ENCODE measurements at places on chromosomes 6 and 20. TPM values are rescaled to one million over a fixed set of nuclear protein-coding genes. Genes with fewer than 3 reads are reported as not detected.

The CTAGE9 gene
- total RNA-seq = not detected

The KCNG1 gene
- 0.29 TPM for total RNA-seq

The PTK6 gene
- total RNA-seq = 0.38 TPM

The SMOC2 gene
- not detected for total RNA-seq

The IFT52 gene
- 15.8 TPM for total RNA-seq

The DOP1A gene
- total RNA-seq = 6.5 TPM

- no peak overlapping the region for H3K27ac ChIP-seq
- H3K27me3 ChIP-seq = no peaks in the 10 kb centered on the region
- no peaks in the 10 kb centered on the region for H3K36me3 ChIP-seq
- no peak overlapping the region for H3K4me3 ChIP-seq
- peak; percentile 75 for DNase-seq
Observed at GRCh38 chr6:110528101-110528929, 51.9 kb upstream of the SLC22A16 start.

GRCh38 chr6:152054441-152054840 lies 247.0 kb downstream of the ESR1 start:
- DNase-seq = no peak
- H3K4me1 ChIP-seq = peaks cover 7% of the 10 kb centered on the region
- no peaks in the 10 kb centered on the region for H3K36me3 ChIP-seq
- no peak overlapping the region for H3K4me3 ChIP-seq
- H3K27ac ChIP-seq = no peak overlapping the region

DNA sequence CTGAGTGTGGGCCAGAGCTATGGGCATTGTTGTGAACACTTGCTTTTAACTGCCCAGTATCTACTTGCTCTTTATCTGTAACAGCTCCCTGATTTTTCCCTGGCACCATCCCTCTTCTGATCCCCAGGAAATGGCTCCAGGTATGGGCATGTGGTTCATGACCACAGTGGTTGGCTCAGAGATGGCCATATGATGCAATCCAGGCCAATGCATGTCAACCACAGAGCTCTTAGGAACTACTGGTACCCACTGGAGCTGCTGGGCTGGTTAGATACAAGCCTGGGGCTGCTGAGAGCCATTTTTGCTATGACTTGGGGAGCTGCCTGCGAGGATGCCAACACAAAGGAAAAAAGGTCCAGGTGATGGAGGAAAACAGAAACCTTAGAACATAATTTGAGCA lies 55.6 kb downstream of the KCNB1 start:
- H3K27me3 ChIP-seq = peaks cover 2% of the 10 kb centered on the region
- no peak overlapping the region for H3K4me3 ChIP-seq
- H3K4me1 ChIP-seq = no peaks in the 10 kb centered on the region
- no peak overlapping the region for H3K27ac ChIP-seq
- H3K36me3 ChIP-seq = no peaks in the 10 kb centered on the region

DNA sequence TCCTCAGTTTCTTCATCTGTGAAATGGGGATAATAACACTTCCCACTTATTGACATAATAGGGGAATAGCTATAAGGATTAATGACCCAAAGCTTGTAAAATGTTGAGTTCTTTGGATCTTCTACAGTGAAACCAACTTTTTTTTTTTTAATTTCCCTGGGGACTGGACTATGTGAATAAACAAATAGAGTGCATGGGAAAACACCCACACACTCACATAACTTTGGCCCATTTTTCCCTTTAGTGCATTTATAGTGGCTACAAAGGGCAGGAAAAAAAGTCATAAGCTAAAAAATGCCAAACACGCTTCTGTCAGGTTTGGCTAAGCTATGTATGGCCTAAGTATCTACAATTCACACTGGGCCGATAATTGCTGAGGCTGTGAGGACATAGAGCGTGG lies 406.2 kb upstream of the JAG1 start:
- H3K4me3 ChIP-seq = no peak overlapping the region
- H3K36me3 ChIP-seq = no peaks in the 10 kb centered on the region
- DNase-seq = no peak
- no peaks in the 10 kb centered on the region for H3K4me1 ChIP-seq

DNA sequence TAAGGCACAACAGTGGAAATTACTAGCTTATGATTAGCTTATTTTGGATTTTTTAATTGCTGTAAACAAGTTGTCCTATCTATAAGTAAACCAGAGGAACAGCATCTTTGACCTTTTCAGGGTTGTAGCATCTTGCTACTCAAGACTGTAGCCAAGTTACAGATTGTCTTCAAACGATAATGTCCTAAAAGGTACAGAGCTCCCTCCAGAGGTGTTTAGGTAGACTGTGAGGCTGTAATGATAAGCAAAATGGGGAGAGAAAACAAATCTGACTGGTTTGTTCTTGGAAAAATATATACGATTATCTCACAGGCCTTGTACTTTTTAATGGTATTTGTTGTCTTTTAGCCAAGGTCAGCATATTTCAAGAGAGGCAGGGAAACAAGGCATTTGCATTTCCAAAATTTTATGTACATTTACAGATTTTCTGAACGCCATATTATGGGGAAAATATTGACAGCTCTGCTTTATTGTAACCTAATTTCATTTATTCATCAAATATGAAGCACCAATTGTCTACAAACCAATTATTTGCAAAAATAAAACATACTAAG lies 273.4 kb downstream of the MEI4 start:
- H3K27me3 ChIP-seq = no peaks in the 10 kb centered on the region
- H3K4me1 ChIP-seq = no peaks in the 10 kb centered on the region
- no peak overlapping the region for H3K4me3 ChIP-seq
- H3K36me3 ChIP-seq = no peaks in the 10 kb centered on the region
- DNase-seq = no peak
- no peak overlapping the region for H3K27ac ChIP-seq

GRCh38 chr6:70304616-70305015 lies 1.7 kb upstream of the COL9A1 start:
- H3K27ac ChIP-seq = no peak overlapping the region
- H3K27me3 ChIP-seq = peaks cover 20% of the 10 kb centered on the region
- H3K4me3 ChIP-seq = no peak overlapping the region
- no peaks in the 10 kb centered on the region for H3K4me1 ChIP-seq

DNA sequence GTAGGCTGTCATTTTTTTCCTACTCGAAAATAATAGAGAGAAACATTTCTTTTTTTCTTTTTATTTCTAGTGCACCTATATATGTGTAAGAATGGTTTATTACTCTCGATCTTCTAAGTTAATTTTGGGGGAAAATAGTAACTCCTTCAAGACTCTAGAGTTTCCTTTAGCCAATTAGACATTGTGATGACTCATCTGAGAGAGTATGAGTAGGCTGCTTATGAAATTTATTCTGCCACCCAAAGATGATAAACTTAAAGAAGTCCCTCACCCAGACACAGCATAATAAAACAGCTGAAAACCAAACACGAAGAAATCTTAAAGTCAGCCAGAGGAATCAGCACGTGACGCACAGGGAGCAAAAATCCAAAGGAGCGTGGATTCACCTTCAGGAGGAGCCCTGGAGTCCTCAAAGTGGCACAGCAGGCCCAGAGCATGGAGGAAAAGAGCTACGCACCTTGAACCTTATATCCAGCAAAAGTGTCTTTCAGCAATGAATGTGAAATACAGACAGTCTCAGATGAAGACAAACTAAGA lies 81.9 kb downstream of the ERMARD start:
- no peak for DNase-seq
- no peaks in the 10 kb centered on the region for H3K36me3 ChIP-seq
- peaks cover 26% of the 10 kb centered on the region for H3K27me3 ChIP-seq
- no peak overlapping the region for H3K4me3 ChIP-seq
- H3K27ac ChIP-seq = no peak overlapping the region
- no peaks in the 10 kb centered on the region for H3K4me1 ChIP-seq

- no peaks in the 10 kb centered on the region for H3K27me3 ChIP-seq
- peaks cover 24% of the 10 kb centered on the region for H3K36me3 ChIP-seq
- peaks cover 6% of the 10 kb centered on the region for H3K4me1 ChIP-seq
- H3K4me3 ChIP-seq = no peak overlapping the region
- no peak for DNase-seq
- no peak overlapping the region for H3K27ac ChIP-seq
Observed at GRCh38 chr6:11245381-11246256, 13.2 kb upstream of the NEDD9 start.

- DNase-seq = no peak
- H3K27me3 ChIP-seq = no peaks in the 10 kb centered on the region
- no peaks in the 10 kb centered on the region for H3K4me1 ChIP-seq
- H3K4me3 ChIP-seq = no peak overlapping the region
- no peak overlapping the region for H3K27ac ChIP-seq
- H3K36me3 ChIP-seq = no peaks in the 10 kb centered on the region
Observed at GRCh38 chr20:44721785-44722054, 6.6 kb downstream of the CCN5 start.

DNA sequence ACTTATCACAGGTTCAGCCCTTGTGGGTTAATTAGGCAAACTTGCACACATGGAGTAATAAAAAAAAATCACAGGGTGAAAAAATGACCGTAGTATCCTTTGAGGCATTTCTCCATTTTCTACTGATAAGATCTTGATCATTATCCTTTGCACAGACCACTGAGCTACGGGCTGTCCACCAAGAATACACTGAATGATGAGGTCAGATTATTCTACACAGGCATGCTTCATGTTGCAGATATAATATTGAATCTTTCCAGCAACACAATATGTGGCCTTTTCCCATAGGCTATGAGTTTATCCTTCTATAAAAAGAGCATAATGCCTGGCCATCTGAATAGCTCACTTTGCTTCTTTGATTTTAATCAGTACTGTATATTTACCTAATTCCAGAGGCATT lies 168.9 kb downstream of the FRK start:
- no peak overlapping the region for H3K4me3 ChIP-seq
- H3K27me3 ChIP-seq = peaks cover 4% of the 10 kb centered on the region
- no peak for DNase-seq
- no peak overlapping the region for H3K27ac ChIP-seq
- H3K36me3 ChIP-seq = no peaks in the 10 kb centered on the region
- H3K4me1 ChIP-seq = peaks cover 5% of the 10 kb centered on the region

DNA sequence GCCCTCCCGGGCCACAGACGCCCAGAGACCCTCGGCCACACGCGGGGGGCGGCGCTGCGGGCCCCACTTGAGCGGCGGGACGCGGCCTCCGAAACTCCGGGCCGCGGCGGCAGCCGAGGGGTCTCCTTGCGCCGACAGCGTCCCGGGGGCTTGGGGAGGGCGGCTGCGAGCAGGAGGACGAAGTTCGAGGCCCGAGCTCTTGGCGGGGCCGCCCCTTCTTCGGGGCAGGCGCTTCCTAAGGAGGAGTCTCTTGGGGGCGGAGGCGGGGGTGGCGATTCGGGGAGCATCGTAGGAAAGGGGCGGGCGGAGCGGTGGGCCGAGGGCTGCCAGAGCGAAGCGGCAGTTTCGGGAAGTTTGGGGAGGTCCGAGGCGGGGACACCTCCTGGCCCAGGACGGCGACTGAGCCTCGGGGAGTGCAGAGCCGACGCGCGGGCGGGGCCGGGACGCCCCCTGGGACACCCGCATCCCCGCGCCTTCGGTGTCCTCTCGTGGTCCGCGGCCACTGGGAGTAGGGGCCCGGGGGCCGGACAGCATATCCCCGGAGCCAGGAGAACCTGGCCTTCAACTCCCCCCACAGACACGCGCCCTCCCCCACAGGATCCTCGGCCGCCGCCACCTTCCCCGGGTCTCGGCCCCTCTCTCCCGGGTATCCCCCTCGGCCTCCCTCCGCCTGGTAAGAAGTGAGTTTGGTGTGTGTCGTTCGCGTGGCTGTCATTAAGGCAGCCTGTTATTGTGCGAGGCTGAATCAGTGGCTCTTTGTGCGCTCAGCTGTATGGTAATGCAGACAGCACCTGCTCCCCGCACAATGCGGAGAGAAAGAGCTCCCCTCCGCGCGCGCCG lies 613 bp upstream of the DLL1 start:
- H3K4me3 ChIP-seq = peak overlapping the region; percentile 68
- no peak overlapping the region for H3K27ac ChIP-seq
- peaks cover 46% of the 10 kb centered on the region for H3K27me3 ChIP-seq
- peaks cover 3% of the 10 kb centered on the region for H3K36me3 ChIP-seq
- peak; percentile 69 for DNase-seq
- peaks cover 44% of the 10 kb centered on the region for H3K4me1 ChIP-seq

DNA sequence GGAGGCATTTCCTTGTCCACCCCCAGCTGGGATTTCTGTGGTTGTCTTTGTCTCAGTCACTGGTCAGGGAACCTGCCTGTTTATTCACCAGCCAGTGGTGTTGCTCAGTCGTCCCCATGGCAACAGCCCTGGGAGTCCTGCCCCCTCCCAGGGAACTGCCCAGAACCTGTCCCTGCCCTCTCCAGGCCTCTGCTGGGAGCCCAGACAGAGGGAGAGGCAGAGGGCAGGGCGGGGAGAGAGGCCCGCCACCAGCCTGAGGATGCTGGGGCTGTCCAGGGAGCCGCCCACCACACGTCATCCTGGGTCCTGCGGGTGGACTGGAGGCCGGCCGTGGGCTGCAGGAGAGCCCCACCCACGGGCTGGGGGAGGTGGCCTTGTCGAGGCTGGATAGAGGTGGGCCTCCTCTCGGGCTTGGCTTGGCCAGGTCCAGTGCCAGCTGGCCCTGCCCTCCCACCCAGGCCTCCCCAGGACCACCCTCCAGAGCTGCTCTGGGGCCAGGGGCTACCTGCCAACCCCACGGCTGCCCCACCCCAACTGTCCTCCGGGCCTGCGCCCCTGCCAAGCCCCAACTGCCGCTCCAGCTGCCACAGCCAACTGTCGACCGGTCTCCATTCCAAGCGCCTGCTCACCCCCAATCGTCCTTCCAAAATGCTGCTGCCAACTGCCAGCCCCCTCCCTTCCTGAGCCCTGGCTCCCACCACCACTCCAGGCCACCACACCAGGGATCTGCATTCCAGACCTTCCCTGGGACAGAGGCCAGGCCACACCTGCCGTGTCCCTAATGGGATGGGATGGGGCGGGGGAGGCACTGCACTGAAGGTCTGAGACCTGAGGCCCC lies 4.2 kb upstream of the ZBTB46 start:
- no peaks in the 10 kb centered on the region for H3K36me3 ChIP-seq
- no peak overlapping the region for H3K4me3 ChIP-seq
- no peak overlapping the region for H3K27ac ChIP-seq

- H3K4me3 ChIP-seq = no peak overlapping the region
- peaks cover 6% of the 10 kb centered on the region for H3K4me1 ChIP-seq
Observed at GRCh38 chr6:166635013-166635970, 8.2 kb upstream of the RPS6KA2 start.

DNA sequence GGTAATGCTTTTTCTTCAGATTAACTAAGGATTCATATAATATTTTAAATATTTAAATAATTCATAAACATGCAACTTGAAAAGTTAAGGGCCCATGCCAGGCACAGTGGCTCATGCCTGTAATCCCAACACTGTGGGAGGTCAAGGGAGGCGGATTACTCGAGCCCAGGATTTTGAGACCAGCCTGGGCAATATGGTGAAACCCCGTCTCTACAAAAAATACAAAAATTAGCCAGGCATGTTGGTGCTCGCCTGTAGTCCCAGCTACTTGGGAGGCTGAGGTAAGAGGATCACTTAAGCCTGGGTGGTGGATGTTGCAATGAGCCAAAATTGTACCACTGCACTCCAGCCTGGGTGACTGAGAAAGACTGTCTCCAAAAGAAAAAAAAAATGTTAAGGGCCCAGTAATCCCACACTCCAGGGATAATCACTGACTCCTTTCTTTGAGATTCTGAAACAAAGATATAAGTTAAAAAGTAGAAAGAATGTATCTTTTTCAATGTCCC lies 7.9 kb upstream of the RIN2 start:
- H3K36me3 ChIP-seq = no peaks in the 10 kb centered on the region
- H3K4me1 ChIP-seq = no peaks in the 10 kb centered on the region
- no peak overlapping the region for H3K4me3 ChIP-seq
- no peak overlapping the region for H3K27ac ChIP-seq

GRCh38 chr6:145147981-145148749 lies 587.2 kb downstream of the EPM2A start:
- no peak overlapping the region for H3K27ac ChIP-seq
- peaks cover 19% of the 10 kb centered on the region for H3K27me3 ChIP-seq
- H3K36me3 ChIP-seq = no peaks in the 10 kb centered on the region
- no peak overlapping the region for H3K4me3 ChIP-seq
